ENCODE measurements at places on chromosomes 5 and 9.

- DNase-seq: no peak
Measured at GRCh38 chr9:133108794-133109641, 12.0 kb downstream of the RALGDS start.

GRCh38 chr5:95664204-95664786 lies 17.7 kb downstream of the RFESD start:
- DNase-seq: peak; percentile 18

DNA sequence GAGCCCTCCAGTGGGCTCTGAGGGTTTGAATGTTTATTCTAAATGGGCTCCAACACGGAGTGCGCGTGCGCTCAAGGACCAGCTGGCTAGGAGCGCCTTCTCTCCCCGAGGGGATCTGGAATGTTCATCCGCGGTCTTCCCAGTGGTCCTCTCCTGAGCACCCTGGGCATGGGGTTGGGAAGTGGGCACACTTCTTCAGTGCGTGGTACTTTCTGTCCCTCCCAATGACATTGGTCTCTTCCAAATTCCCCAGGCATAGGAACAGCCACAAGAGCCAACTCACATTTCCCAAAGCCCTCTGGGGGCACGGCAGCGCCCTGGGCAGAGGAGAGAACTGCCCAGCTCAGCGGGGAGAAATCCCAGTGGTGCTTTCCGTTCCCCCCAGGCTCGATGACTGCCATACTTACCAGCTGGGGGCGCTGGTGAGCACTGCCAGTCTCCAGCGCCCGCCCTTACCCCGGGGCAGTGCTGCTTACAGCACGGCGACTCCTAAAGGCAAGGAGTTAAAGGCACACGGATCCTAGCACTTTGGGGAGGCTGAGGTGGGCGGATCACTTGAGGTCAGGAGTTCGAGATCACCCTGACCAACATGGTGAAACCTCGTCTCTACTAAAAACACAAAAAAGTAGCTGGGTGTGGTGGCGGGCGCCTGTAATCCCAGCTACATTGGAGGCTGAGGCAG lies 29.9 kb upstream of the OBP2B start:
- peak; percentile 50 for DNase-seq

DNA sequence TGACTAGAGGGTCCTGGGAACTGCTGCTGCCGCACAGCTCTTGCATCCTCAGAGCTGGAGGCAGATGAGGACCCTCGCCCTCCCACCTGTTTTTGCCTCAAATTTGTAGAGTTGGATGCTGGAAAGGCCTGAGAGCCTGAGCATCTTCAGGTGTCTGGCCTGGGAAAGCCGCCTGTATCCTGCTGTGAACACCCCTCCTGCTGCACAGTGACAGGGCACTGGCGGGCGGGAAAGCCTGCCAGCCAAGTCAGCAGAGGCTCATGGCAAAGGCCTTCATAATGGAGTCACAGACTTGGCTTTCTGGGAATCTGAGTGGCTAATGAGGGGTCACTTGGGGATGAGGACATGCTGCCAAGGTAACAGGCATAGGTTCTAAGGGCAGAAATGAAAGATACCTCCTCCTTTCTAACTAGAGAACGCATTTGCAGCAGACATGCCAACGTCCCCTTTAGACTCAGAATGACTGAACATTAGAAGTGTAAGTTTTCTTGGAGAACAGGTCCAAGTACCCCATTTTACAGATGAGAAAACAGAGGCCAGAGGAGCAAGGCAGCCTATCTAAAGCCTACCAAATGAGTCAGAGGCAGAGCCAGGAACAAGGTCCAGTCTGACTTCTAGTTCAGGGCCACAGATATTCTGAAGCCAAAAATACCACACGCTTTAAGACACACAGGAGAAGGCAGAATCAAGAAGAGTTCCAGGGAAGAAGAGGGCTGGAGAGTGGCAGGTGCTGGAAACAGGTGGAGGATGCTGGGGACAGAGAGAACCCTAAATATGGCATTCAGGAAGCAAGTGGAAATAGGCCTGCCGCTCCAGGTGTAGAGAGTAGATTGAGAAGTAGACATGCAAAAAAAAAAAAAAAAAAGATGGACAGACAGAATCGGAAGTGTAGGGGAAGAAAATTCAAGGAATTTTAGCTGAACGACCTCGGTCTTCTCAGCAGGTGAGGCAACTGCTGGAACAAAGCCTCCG lies 44.1 kb downstream of the EPB41L4B start:
- DNase-seq: no peak

DNA sequence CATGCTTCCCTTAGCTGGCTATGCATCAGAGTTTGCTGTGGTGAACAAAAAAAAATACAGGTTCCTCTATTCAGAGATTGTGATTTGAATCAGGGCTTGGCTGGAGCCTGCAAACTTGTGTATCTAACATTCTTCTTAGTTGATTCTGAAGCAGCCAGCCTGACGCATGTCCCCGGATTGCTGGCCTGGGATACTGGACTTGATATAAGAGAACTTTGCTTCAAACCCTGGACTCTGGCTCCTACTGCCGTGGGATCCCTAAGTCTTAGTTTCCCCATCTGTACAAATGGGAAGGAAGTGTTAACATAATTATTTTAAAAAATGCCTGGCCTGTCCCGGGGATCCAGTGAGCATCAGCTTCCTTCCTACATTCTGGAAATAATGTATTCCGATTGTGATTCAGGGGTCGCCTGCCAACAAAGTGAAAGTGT lies 292.8 kb downstream of the ARHGEF28 start:
- no peak for DNase-seq

DNA sequence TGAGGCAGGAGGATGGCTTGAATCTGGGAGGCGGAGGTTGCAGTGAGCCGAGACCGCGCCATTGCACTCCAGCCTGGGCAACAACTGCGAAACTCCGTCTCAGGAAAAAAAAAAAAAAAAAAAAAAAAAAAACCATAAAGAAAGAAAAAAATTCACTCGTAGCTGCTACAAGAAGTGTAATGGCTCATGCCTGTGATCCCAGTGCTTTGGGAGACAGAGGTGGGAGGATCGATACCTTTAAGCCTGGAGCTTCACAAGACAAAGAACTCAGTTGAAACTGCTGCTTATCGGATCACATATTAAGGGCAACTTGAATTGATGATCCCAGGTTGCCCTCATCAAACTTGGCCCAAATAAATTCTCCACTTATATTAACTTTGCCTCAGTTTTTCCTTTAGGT lies 1.0 kb upstream of the ZCCHC7 start:
- no peak for DNase-seq

DNA sequence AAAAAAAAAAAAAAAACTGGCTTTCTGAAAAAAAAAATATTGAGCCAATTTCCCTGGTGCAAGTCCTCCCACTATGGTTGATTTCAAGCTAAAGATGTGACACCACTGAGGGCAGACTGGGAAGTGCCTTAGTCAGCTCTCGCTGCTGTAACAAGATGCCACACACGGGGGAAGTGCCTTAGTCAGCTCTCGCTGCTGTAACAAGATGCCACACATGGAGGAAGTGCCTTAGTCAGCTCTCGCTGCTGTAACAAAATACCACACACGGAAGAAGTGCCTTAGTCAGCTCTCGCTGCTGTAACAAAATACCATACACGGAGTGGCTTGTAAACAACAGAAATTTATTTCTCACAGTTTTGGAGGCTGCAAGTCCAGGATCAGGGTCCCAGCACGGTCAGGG lies 23.4 kb downstream of the BTNL9 start:
- DNase-seq: no peak

DNA sequence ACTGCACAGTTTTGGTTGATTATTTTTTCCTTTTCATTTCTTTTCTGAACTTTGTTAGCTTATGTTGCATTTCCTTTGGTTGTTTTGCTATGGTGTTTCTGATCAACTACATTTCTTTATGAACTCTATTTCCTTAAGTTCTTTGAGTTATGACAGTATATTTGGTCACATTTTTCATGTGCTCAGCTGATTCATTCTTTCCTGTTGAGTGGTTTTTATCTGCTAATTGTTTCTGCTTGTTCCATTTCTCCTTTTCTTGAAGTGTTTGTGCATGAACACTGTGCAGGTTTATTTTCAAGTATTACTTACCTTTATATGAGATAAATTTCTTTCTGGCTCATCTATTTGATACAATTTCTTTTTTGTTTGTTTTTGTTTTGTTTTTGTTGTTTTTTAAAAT lies 50.9 kb upstream of the MACIR start:
- no peak for DNase-seq

GRCh38 chr5:156909180-156909579 lies 53.8 kb downstream of the TIMD4 start:
- DNase-seq: no peak

Data from activated gamma-delta T cell treated with Interleukin-2 at 50 U/mL for 16 hours (primary cell).